Activated CD8-positive, alpha-beta memory T cell treated with anti-CD3 and anti-CD28 coated beads, Interleukin-2, amount 50 U/mL, for 48 hours (primary cell): ENCODE measurements at places on chromosomes 12 and 14.

GRCh38 chr12:64740646-64741045 lies 18.6 kb downstream of the GNS start:
- no peak for DNase-seq

GRCh38 chr12:57467915-57468314 lies 8.3 kb downstream of the GLI1 start:
- no peak for DNase-seq

DNA sequence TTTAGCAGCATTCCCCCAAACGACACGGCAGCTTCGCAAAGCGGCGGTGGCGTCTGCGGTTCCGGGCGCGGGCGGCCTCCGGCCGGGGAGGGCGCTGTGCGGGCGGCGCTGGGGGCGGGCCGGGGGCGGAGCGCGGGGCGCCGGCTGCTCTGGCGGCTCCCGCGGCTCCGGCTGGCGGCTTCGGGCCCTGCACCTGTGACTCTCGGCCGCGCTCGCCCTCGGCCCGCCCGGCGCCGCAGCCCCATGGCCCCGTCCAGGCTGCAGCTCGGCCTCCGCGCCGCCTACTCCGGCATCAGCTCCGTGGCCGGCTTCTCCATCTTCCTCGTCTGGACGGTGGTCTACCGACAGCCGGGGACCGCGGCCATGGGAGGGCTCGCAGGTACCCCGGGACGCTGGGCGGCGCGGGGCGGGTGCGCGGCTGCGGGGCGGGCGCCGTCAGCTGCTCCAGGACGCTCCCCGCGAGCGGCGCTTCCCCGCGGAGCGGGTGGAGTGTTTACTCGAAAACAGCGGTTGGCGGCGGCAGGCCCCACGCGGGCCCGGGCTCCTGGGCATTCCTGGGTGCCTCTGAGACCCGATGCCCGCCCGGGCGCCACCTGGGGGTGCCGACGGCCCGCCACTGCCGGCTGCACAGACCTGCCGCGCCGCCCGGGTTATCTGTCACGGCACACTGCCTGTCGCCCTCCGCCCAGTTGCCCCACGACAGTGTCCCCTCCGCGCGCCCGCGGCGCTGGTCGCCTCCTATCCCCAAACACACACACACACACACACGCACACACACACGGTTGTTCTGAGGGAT lies at the start of gene SLC48A1:
Gene SLC48A1, plus strand, starts transcription at position 177 of the 796 bp plus-strand sequence. Its CDS starts 67 bp downstream, at position 244.
- DNase-seq = peak; percentile 87

GRCh38 chr12:124586756-124587155 lies 19.3 kb upstream of the NCOR2 start:
- no peak for DNase-seq

DNA sequence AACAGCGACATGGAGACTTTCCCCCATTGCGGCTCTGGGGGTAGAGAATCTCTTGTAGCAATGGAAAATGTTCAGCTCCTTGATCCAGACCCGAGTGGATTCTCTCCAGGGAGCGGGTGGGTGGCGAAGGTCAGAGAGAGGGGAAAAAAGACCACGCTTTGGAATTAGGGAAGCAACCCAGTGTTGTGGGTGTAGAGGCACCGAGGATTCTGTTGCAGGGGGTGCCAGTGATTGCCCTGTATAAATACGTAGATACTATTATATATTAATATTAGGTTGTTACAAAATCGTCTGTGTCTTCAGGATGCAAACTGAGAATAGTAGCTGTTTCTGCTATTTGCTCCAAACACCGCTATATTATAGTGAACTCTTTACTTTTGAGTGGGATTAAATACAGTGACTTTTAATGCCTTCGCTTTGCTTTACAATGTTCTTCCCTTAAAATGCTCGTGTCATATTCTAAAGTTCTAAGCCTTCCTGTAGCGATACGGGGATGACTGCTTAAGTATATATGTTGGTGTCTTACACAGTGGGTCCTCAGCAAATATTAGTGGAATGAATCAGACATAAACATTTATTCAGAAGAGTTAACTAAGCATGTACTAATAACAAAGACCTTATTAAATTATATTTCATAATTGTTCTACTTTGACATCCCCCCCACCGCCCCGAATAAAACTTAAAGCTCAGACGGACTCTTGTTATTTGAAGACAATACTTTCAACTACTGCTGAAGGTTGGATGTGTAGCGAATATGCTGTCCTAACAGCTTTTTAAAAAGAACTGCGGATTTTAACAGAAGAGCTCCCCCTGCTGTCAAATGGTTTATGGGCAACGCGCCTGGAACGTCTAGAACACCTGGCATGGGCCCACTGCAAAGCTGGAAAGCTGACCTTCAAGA lies 136.4 kb upstream of the KRAS start:
- DNase-seq = peak; percentile 71

- DNase-seq = no peak
Measured at GRCh38 chr12:12776261-12776660, 9.2 kb upstream of the APOLD1 start.

DNA sequence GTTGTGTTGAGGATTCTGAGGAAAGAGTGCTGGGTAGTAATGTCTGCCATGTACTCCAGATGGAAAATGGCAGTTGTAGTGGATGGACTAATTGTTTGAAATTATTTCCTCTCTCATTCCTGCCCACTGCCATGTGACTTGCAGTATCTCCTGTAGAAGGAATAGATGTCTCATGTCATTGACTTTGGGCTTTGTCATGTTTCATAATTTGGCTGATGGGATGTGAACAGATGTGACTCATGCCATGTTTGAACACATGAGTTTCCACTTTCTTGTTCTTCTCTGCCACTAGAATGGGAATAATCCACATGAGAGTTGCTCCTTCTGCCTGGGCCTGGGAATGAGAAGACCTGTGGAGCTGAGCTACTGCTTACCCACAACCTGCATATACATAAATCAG lies 2.4 kb upstream of the CALCOCO1 start:
- no peak for DNase-seq

- no peak for DNase-seq
Measured at GRCh38 chr12:18165422-18165871, 75.5 kb upstream of the RERGL start.

- no peak for DNase-seq
Measured at GRCh38 chr14:96040828-96041371, 1.7 kb downstream of the C14orf132 start.

DNA sequence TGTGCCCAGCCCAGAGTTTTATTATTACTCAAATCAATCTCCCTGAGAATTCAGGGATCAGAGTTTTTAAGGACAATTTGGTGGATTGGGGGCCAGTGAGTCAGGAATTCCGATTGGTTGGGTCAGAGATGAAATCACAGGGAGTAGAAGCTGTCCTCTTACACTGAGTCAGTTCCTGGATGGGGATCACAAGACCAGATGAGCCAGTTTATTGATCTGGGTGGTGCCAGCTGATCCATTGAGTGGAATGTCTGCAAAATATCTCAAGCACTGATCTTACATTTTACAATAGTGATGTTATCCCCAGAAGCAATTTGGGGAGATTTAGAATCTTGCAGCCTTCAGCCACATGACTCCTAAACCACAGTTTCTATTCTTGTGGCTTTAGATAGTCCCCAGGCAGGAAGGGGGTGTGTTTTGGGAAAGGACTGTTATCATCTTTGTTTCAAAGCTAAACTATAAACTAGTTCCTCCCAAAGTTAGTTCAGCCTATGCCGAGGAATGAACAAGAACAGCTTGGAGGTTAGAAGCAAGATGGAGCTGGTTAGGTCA lies 89.1 kb upstream of the CNOT2 start:
- DNase-seq = no peak

DNA sequence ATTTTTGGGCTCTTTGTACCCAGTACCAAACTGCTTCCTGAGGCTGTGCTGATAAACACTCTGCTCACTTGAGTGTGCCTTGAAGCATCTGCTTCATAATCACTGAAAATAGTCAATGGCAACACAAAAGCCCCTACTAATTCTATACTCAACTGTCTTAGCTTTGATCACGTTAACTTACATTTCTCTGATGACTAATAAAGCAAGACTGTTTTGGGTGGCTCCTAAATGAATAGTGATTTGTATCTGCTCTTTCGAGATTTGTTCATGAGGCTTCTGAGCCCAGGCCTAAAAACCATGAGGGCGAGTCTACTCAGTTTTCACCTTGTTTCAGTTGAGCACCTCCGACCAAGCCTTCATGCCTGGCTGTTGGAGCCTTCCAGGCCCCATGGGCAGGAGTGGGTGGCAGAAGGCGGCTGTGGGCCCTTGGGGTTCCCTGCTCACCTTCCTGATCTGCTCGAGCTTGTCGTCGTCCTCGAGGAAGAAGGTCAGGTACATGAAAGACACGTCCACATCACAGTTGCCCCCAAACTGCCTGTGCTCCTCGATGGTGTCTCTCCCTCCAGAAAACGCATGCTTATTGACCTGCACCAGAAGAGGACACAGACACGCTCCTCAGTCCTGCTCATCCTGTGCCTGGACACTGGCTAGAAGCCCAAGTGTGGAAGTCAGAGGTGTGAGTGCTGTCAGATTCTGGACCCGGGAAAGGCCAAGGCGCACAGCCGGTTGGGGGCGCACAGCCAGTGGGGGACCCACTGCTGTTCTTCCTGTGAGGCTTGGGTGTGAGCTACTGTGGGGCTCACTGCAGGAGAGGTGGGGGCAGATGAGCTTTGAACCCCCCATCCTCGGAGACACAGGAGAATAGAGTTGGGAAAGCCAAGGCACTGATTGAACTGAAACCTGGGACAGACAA lies 13.7 kb downstream of the SLC25A47 start:
- no peak for DNase-seq

GRCh38 chr12:74108729-74109128 lies 428.9 kb upstream of the ATXN7L3B start:
- DNase-seq = no peak

DNA sequence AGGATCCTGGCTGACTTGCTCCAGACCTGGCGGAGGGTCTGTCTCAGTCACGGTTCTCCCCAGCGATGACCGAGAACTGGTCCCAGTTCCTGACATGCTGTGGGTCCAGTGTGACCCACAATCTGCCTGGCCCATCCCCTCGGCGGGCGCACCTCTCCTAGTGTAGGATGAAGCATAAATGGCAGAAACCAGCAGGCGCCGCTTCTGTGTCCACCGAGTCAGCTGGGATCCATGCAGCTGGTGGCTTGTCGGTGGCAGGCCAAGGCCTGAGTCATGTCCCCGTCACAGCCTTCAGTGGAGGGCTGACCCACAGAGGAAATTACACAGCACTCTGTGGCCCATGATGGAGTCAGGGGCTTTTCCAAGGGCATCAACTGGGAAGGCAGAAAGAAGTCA lies 38.5 kb downstream of the NFKBIA start:
- DNase-seq = peak; percentile 78

- DNase-seq = no peak
Measured at GRCh38 chr12:16417058-16417457, 69.6 kb downstream of the MGST1 start.

- DNase-seq = no peak
Measured at GRCh38 chr12:96015672-96016071, 19.5 kb upstream of the HAL start.

DNA sequence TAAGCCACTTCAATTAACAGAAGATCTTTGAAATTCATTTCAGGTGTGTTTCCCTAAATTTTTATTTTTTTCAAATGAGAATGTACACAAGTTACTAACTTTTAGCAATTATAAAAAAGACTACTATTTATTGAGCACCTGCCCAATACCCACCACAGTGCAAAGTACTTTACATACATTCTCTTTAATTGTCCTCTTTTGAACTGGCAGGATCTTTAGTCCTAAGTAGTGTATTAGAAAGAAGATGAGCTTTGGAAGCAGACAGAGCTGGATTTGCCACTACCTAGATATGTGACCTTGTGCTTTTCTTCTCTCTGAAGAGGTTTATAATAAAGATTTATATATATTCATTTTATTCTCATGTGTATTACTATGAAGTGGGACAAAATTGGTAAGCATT lies 63.7 kb downstream of the TMEM117 start:
- no peak for DNase-seq

- DNase-seq = no peak
Measured at GRCh38 chr12:43740511-43741100, 18.0 kb downstream of the PUS7L start.

GRCh38 chr14:22231018-22231417 lies 358.0 kb downstream of the DAD1 start:
- no peak for DNase-seq

GRCh38 chr12:52082988-52083637 lies 3.6 kb downstream of the SMIM41 start:
- DNase-seq = peak; percentile 88

DNA sequence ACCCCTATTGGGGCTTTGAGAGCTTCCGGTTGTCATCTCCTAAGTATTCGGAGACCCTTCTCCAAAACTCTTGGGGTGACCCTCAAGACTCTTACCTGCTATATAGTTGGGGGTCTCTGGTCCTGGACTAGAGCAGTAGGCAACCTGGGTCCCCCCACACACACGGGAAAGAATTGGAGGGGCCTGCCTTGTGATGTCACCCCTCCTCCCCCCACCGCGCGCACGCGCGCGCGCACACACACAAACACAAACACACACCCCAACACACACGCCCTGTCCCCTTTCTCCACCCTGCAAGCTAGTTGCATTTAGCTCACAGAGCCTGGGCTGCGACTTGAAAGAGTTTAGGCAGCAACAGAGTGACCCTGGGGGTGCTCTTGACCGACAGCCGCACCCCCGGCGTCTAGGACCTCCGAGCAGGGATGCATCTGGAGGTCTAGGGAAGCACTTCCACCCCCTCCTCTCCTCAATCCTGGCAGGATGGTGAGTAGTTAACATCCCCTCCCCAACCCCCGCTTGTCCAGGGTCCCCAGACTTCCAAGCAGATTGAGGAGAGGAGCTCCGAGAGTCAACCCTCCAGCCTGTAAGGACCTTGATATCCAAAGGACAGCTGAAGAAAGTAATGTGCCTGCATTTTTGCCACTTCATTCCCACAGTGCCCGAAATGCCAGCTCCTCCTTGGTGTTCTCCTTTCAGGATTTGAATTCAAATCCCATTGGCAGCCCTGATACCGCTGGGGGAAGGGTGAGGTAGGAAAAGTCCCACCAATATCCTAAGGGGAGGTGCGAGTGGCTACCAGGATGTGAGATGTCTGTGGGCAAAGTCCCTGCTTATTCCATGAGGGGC lies 1.4 kb upstream of the DNAJC14 start:
- DNase-seq = peak; percentile 77

DNA sequence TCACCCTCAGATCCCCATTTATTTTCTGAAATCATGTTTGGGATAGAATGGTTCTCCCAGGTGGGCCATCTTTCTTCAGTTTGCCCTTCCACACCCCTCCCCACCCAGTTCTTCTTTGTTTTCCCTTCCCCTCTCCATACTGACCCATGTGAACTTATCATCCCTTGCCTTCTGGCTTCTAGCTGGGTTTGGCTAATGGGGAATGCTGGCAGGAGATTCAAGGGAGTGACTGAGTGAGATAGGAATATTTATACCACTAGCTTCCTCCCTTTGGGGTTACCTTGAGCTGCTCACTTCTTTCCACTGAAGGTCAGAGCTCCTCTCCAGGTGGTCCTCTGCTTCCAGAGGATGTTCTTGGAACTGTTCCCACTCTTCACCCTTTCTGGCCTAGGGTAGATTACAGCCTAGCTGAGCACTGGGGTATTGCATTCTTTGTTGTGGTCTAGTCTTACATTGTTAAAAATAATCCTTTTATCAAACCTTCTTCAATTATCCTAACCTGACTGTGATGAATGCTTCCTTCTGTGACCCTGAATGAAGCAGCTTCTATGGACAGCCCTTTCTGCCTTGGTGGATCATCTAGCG lies 88.3 kb upstream of the ATP2B1 start:
- DNase-seq = no peak
